ENCODE measurements at places on chromosomes 12 and 14. TPM values are rescaled to one million over a fixed set of nuclear protein-coding genes. Genes with fewer than 3 reads are reported as not detected.

- no peak for DNase-seq
Observed at GRCh38 chr12:22333713-22334409, 646 bp downstream of the ST8SIA1 start.

DNA sequence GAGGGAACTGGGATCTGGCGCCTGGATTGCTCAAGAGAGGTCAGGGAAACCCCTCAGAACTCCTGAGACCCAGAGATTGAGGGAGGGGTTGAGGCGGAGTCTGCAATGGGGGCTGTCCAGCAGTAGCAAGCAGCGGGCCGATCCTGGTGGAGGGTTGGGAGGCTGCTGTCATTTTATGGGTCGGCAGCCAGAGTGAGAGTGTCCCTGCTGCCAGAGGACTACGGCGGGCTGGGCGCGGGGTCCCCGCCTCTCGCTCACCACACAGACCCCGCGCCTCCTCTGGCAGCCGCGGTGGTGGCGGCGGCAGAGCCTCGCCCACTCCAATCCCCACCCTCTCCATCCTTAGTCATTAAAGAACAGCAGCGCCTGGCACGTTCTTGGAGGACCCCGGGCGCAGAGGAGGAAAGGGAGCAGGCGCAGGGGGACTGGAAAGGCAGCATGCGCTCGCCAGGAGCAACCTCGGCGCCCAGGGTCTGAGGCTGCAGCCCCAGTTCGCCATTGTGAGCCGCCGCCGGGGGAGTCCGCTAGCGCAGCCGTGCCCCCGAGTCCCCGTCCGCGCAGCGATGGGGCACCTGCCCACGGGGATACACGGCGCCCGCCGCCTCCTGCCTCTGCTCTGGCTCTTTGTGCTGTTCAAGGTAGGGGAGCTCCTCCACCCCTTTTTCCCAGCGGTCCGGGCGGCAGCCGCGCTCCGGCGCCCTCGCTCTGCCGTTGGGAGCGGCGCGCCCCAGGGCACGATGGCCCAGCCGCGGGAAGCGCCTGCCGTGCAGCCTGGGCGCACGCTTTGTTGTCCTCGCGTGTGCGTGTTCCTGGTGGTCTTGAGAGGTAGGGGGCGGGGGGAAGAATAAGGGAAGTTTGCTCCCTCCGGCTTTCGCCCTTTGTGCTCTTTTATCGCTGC, at the start of gene PTPRO:
Gene PTPRO (plus strand): TSS at position 345 of the 898 bp plus-strand sequence.
- DNase-seq: no peak

DNA sequence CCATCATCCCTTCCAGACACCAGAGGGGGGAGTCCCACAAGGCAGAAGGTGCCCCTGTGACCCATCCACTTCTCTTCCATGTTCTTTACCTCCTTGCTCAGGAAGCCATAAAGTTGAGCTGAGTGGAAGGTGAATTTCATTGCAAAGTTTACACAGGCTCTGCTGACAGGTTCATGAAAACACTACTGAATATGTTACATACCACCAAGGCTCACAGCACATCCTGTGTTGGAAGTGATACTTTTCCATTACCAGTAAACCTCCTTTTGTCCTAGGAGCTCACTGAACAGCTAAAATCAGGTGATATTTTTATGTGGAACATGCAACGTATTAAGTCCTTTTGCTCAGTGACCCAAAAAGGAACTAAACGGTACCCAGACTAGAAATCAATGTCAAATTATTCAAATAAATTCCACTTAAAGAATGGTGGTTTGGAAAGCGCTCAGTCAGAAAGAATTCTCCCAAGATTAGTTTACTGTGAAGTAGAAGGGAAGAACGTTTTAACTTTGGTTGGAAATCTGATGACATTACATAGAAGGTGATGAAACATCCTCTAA, 196.2 kb upstream of the NUDT4 start:
- DNase-seq: peak; percentile 45

GRCh38 chr12:67534046-67534445, 114.5 kb upstream of the DYRK2 start:
- no peak for DNase-seq

- DNase-seq: no peak
Observed at GRCh38 chr12:18261273-18261672, at the start of gene PIK3C2G. TSS of gene PIK3C2G (plus strand) at chr12:18261518. CDS start at chr12:18282082, 20,564 bp downstream.

DNA sequence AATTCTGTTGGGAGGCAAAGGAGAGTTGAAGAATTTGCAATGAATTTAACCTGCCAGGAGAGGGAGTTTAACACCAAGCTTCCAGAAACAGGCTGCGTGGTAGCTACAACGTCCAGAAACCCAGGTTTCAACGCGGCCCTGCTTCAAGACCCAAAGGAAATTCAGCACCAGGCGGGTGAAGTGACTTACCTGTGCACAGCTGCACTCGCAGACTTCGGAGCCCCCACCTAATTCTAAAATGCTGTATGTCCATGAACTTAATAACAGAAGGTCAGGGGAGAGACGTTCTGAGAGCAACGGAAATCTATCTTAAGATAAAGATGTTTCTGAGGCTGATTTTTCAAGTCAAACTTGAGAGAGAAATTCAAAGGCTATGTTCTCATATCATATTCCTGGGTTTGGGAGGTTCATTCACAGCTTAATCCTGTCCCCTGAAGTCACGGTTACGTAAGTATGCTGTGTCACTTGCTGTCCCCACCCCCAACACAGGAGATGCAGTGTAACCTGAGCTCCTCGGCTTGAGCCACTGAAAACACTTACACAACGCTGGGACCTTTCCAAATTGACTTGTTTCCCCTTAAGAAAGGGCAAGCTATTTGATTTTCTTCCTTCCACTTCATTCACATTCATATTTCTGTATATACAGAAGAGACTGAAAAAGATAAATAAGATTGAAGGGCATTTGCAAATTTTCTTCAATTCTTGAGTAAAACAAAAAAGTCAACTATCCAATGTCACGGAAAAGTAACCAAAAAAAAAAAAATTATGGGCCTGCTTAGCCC, 22.7 kb downstream of the CLIP1 start:
- DNase-seq: peak; percentile 92

- DNase-seq: no peak
Observed at GRCh38 chr14:23735394-23735793, 99.2 kb downstream of the DHRS2 start.

GRCh38 chr12:72010356-72010755, 71.7 kb downstream of the TPH2 start:
- no peak for DNase-seq

DNA sequence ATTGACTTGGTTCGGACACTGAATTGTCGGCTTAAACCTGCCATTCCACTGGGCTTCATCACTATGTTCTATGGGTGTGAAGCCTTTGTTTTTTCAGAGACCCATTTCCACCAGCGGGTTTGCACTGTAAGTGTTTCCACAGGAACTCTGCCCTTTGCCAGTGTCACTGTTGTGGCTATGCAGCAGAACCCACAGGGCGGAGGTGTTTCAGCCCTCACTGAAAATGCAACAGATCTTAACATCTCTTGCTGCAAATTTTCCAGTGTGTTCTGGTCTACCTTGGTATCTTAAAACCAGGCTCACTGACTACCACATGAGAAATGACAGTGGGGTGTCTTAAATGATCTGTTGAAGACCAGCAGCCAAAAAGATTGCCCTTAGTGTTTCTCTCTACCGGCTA, 21.1 kb downstream of the PRKCH start:
- no peak for DNase-seq

- no peak for DNase-seq
Observed at GRCh38 chr12:74292351-74293194, 245.1 kb upstream of the ATXN7L3B start.

- DNase-seq: no peak
Observed at GRCh38 chr12:86663173-86663572, 407.0 kb upstream of the MGAT4C start.

- DNase-seq: no peak
Observed at GRCh38 chr12:128853600-128854197, 421 bp downstream of the GLT1D1 start.

DNA sequence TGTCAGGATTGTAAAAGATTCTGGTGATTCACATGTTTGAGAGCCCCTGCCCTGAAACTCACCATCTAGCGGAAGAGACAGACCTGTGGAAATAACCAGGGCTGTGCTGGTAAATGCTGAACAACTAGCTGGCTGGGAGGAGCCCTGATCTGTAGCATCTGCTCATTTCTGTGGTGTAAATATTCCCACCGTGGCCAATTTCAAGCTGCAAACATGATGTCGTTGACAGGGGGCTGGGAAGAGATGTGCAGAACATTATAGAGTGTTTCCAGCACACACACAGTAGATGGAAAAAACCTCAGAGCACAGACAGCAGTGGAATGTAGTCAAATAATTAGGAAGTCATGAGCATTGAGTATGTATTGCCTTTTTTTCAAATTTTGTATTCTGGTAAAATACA, 138.2 kb downstream of the PHETA1 start:
- DNase-seq: no peak

DNA sequence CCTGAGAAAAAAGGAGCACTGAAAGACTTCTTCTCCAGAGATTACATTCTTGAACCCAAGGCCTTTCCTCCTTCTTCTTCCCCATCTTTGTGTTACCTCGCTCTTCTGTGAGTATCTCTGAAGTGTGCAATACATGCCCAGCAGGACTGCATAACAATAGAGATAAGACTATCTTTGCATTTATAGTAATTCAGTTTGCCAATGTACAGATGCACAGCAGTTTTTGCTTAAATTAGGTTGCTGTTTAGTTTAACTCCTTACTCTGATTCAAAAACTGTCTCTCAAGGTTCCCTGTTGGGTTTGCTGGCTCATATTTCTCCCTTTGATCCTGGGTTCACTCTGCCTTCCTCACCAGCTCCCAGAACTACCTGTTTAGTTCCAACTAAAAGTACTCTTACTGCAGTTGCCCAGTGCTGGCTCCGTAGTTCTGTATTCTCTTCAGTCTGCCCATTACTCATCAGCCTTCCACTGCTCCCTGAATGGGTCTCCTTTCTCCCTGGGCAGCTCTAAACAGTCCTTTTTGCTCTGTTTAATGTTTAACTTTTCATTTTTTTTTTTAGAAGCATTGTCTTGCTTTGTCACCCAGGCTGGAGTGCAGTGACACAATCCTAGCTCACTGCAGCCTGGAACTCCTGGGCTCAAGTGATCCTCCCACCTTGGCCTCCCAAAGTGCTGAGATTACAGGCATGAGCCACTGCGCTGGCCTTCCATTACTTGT, 180.6 kb upstream of the CAND1 start:
- DNase-seq: no peak

DNA sequence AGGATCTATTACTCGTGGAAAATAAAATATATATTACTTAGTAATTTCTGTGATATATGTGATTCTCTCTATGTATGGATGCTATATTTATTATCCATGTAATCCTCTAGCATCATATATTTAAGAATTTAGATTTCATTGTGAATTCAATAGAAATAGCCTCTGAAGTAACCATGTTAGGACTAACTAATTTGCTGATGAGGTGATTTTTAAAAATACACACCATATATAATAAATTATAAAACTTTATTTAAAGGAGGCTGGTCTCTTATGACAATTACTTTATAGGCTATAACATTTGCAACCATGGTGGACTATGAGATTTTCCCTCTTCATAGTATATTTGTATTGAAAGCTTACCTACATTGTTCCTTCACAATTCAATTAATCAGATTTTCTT, 424.9 kb upstream of the MGAT4C start:
- no peak for DNase-seq

DNA sequence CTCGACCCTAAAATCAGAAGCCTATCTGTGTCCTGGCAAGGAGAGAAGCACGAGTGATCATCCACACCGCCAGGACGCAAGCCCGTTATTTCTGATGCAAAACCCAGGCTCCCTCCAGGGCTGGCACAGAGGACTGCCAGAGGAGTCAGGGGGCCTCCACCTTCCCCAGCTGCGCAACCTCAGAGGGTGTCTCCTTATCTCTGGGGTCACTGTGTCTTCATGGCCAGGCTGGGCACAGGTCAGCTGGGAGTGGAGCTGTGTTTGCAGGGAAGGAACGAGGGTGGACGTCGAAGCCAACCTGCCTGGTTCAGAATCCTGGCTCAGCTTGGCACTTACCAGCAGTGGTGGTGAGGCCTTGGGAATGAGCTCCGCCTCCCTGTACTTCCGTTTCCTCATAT, 12.0 kb upstream of the SERPINA3 start:
- DNase-seq: no peak

DNA sequence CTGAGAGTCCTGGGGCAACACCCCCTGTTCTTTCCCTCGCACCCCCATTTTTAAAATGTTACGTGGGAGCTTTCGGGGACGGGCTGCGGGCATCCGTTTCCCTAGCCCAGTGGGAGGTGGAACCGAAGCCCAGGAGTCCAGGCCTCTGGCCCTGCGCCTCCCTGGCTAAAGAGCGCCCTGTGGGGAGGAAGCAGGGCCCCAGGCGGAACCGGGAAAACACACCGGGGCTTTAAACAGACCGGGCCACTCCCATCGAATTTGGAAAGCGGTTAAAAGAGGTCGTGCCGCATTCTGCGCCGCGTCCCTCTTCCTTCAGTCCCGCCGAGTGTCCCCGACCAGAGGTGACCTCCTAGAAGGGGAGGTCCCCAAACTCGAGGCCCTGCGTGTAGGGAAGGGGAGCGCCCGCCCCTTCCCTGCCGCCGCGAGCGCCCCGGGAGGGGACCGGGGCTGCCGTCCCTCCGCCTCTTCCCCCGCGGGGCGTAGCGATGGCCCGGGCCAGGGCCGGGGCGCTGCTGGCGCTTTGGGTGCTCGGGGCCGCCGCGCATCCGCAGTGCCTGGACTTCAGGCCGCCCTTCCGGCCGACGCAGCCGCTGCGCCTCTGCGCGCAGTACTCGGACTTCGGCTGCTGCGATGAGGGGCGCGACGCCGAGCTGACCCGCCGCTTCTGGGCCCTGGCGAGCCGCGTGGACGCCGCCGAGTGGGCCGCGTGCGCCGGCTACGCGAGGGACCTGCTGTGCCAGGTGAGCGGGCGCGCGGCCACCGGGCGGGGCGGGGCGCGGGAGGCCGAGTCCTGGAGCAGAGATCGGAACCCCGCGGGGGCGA, at the start of gene HHIPL1:
Gene HHIPL1 (plus strand): TSS at position 407 of the 822 bp plus-strand sequence. CDS start 79 bp downstream, at position 486.
- DNase-seq: peak; percentile 30

GRCh38 chr12:1217191-1217949, 226.3 kb downstream of the ERC1 start:
- DNase-seq: peak; percentile 94

- no peak for DNase-seq
Observed at GRCh38 chr12:72100854-72101253, 162.2 kb downstream of the TPH2 start.

GRCh38 chr12:54394281-54394719, 9.8 kb upstream of the ZNF385A start:
- DNase-seq: peak; percentile 72

GRCh38 chr14:35999294-35999693, 173.2 kb downstream of the BRMS1L start:
- no peak for DNase-seq

DNA sequence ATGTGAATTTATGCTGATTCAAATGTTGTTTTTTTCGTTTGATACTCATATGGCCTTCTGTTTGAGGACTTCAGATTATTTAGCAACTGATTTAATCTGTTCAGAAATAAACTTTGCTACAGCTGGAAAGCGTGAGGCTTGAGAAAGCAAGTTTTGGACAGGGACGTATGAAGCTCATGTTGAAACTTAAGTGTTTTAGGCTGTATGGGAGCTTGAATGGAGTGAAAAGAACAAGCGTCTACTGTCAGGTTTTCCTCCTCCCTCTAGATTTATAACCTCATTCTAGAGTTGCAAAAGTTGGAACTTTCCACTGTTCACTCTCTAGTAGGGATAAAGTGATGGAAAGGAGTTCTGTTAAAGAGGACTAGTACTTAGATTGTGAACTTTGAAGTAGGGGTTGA, 1.0 kb downstream of the PRPF39 start:
- DNase-seq: peak; percentile 61

- peak; percentile 92 for DNase-seq
Observed at GRCh38 chr12:106342397-106343213, 14.9 kb upstream of the POLR3B start.

- DNase-seq: no peak
Observed at GRCh38 chr14:51424041-51424440, 184.0 kb downstream of the TMX1 start.

The SPRYD4 gene
- total RNA-seq: 2.3 TPM

The KLHL33 gene
- 0.18 TPM for total RNA-seq

The PTGDR gene
- 1.8 TPM for total RNA-seq

The SLC35F4 gene
- not detected for total RNA-seq

The IQSEC3 gene
- 0.41 TPM for total RNA-seq

The PLA2G1B gene
- not detected for total RNA-seq

Data from fibroblast of the aortic adventitia (primary cell).